ENCODE measurements at places on chromosomes 1 and 21.
A peak's percentile ranks its signal among the peaks of the same experiment; 100 is the strongest.

DNA sequence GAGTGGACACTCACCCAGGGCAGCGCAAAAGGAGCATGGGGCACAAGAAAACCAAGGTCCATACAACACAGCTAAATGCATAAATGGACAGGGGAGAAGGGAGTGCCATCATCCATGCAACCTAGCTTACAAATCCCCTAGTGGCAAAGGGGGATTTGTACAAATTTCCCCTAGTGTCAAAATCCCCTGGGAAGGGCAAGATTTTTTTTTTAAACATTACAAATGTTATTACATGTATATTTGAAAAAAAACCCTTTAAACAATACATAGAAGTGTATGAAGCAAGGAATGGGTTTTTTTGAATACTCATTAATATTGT lies 89.6 kb upstream of the IVNS1ABP start:
- DNase-seq: no peak

DNA sequence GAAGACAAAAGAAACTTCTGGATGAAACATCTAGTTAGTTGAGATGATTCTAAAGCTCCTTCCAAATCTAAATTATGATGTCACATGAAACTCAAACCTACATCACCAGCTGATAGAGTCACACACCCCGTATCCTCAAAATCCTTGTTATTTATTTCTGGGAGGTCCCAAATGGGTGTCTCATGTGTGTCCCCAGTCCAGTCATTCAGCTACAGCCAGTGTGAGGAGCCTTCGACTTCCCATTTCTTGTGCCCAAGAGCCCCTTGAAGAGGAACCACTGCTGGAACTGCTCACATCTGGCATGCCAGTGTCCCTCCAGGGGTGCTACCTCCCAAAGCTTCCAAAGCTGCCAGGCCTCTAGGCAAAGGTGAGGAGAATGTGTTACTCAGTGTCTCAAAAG lies 32.5 kb upstream of the KCNA3 start:
- no peak for DNase-seq

DNA sequence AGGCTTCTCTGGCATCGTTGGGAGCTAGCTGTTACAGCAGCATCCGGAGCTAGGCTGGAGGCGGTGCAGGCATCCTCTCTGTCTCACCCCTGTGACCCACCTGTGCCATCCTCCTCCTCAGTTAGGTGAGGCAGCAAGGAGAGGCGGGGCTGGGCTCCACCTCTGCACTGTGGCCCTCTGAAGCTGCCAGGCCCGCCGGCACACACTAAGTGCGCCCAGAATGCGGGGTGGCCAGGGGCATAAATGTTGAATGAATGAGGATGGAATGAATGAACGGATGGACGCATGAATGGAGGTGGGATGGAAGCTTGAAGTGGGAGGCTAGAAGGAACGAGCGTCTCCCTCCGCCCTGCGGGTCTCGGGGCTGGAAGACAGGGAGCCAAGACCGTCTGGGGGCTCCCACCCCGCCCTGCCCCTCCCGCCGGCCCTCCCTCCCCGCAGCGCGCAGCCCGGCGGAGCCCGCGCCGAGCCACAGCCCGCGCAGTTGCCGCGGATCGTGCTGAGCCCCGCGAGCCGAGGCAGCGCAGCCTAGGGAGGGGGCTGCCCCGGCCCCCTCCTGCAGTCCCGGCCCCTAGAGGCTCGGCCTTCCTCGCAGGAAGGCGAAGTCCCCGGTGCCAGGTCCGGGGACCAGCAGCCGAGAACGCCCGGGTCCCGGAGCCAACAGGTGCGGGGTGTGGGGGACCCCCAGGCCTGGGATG lies at the start of gene HCRTR1:
TSS of gene HCRTR1 (plus strand) at position 472 of the 698 bp plus-strand sequence. CDS start 1,504 bp downstream, outside the sequence.
- DNase-seq: no peak

- no peak for DNase-seq
Observed at GRCh38 chr1:244237445-244237844, 186.4 kb downstream of the ZBTB18 start.

- DNase-seq: peak; percentile 91
Observed at GRCh38 chr1:12477936-12478611, 139.9 kb downstream of the DHRS3 start.

- DNase-seq: no peak
Observed at GRCh38 chr1:48246727-48247126, 24.2 kb downstream of the SLC5A9 start.

DNA sequence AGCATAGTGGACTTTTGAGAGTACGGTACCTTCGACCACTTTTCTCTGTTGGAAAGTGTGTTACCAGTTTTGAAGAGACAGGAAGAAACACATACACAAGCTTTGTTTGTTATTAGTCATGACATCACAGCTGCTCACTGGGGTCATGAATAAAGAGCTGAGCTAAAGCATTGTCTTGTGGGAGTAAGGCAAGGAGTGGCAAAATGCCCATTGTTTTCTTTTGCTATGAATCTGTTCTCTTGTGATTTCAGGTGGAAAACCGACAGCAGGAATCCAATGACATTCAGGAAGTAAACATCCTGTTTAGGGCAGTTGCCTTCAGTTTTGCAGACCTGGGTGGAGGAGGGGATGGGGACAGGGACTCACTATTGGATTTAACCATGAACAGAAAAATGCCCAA lies 66.2 kb downstream of the RGL1 start:
- no peak for DNase-seq

- DNase-seq: no peak
Observed at GRCh38 chr21:28227881-28228635, 764.6 kb downstream of the LTN1 start.

- DNase-seq: no peak
Observed at GRCh38 chr1:228984646-228985631, 249.7 kb downstream of the RHOU start.

- no peak for DNase-seq
Observed at GRCh38 chr1:22662318-22662717, 9.3 kb downstream of the C1QB start.

- DNase-seq: no peak
Observed at GRCh38 chr21:29645666-29646553, 293.9 kb downstream of the GRIK1 start.

DNA sequence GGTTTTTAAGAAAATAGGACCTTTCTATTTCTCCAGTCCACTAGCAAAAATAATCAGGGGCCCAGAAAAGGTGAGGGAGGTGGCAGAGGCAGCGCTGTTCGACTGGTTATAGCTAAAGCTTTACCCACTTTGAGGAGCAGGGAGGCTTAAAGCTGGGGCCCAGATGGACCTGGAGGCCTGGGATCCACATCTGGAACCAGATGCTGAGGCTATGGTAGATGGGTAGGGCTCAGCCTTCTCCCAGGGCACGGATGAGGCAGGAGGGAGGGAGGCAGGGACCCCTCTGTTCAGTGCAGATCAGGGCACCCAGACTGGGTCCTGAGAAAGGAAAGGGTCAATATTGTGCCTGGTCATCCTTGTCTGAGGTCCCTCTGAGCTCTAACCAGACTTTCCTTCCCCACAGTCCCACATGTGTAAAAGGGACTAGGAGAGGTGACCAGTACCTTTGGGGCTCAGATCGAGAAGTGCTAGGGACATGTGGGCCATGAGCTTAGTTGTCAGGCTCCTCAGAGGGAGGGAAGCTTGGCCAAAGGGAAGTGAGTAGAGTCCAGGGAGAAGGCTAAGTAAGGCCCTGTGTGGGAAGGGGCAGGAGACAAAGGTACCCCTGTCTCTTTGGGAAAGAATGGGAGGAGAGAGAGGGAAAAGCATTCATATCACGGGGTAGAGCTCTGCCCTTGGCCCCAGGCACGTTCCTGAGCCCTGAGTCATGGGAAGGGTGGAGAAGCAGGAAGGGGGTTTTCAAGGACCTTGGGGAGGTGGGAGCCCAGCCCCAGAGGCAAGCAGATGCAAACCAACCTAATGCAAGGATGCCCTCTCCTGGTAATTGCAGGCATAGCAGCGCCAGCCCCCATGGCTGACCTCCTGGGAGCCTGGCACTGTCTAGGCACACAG lies 15.4 kb downstream of the LMNA start:
- peak; percentile 92 for DNase-seq

- DNase-seq: no peak
Observed at GRCh38 chr1:24586970-24587820, 31.3 kb downstream of the NCMAP start.

DNA sequence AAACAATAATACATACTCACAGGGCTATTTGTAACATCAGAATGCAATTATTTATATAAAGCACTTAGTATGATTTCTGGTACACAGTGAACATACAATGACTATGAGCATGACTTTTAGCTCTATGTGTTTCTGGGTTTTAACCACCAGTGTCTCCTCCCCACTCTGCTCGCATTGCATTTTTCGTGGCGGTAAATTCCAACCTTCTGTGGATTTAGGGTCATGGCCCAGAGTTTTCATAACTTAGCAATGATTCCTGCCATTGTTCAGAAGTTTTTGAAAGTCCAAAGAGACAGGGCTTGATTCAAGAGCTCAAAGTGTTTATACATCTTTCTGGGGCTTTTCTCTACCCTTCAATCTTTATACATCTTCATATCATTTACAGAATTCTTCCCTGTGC lies 191.3 kb downstream of the BACH1 start:
- DNase-seq: no peak

DNA sequence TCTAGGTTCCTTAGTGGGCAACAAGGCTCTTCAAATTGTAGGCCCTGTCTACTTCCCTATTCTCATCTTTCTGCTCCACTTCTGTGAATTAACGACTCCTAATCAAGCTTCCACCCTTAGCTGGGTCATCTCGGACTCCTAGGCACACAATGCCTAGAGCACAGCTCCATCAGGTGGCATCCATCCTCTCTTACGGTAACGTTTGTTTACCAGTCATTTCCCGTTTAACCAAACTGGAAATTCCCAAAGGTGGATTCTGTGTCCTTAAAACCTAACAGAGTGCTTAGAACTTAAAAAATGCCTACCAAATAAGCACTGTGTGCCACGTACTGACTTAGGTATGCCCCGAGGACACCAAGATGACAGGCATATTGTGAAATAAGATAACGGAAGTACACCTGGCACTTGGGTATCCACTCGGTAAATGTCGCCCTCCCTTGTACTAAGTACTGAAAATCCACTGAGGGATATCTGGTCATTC lies 1.5 kb downstream of the PARP1 start:
- no peak for DNase-seq
